ENCODE measurements at places on chromosomes 13 and 19. TPM values are rescaled to one million over a fixed set of nuclear protein-coding genes. Genes with fewer than 3 reads are reported as not detected.

Gene USPL1
- 21.1 TPM for total RNA-seq

Gene ZNF112
- total RNA-seq: 12.3 TPM

Gene HMG20B
- 77.2 TPM for total RNA-seq

Gene ANKLE1
- 2.3 TPM for total RNA-seq

DNA sequence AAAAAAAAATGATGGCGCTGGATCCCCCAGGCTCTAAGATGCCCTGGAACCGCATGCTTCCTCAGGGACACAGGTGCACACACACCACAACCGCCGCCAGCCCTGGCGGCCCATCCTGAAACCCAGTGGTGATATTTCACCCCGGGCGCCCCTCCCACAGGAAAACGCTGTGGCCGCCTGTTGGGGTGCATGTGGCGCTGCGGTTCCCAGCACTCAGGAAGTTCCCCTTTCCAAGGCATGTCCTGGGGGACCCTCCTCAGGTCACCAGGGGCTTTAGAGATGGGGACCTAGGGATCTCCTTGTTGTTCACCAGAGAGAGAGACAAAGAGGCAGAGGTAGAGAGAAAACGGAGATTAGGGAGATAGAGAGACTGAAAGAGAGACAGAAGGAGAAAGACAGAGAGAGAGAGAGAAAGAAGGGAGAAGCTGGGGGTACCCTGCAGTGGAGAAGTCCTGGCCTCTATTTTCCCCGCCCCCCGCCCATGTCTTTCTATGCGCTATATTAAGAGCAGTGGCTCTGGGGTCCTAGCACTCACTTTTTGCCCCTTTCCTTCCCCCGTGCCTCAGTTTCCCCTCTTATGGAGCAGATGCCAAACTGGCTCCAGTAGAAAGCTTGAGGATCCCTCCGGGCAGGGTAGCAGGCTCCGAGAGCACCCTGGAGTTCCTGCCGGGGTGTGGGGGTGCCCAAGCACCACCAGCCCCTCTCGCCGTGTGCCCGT, 2.3 kb downstream of the ADGRE2 start:
- H3K4me1 ChIP-seq: peaks cover 10% of the 10 kb centered on the region
- H3K27me3 ChIP-seq: peaks cover 7% of the 10 kb centered on the region
- no peak for DNase-seq
- no peaks in the 10 kb centered on the region for H3K36me3 ChIP-seq
- no peak overlapping the region for H3K4me3 ChIP-seq

GRCh38 chr19:18967358-18968146, 26.5 kb upstream of the HOMER3 start:
- peak overlapping the region; percentile 92 for H3K27ac ChIP-seq
- no peaks in the 10 kb centered on the region for H3K36me3 ChIP-seq
- peaks cover 2% of the 10 kb centered on the region for H3K27me3 ChIP-seq
- no peak for DNase-seq

DNA sequence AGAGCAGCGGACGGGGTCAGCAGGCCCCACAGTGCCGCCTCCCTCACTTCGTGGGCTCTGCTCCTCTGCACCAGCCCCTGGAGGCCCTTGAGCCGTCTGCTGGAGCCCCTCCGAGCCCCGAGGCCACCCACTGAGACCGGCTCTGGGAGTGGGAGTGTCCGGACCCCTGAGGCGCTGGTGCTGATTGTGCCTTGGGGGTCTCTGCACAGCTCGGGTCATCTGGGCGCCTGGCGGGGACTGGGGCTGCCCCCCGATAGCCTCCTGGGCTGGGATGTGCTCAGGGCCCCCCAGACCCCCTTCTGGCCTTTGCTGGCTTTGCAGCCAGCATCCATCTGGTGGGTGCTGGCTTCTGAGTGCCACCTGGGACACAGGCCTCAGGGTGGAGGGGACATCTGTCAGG, 15.4 kb downstream of the CBARP start:
- DNase-seq: no peak
- peaks cover 3% of the 10 kb centered on the region for H3K27me3 ChIP-seq
- no peaks in the 10 kb centered on the region for H3K4me1 ChIP-seq
- H3K4me3 ChIP-seq: no peak overlapping the region
- no peak overlapping the region for H3K27ac ChIP-seq
